Activated T-helper 1 cell treated with anti-CD3 and anti-CD28 coated beads, Interleukin-12 subunit alpha, Interleukin-12 subunit beta, Interleukin-2, Interleukin-4 antibody, amounts not matched to agents 30 ng/mL and 10 ng/mL and 1 ng/mL, durations not matched to agents 14 hours and 24 hours and 36 hours (primary cell): ENCODE measurements at places on chromosomes 13 and 19.

DNA sequence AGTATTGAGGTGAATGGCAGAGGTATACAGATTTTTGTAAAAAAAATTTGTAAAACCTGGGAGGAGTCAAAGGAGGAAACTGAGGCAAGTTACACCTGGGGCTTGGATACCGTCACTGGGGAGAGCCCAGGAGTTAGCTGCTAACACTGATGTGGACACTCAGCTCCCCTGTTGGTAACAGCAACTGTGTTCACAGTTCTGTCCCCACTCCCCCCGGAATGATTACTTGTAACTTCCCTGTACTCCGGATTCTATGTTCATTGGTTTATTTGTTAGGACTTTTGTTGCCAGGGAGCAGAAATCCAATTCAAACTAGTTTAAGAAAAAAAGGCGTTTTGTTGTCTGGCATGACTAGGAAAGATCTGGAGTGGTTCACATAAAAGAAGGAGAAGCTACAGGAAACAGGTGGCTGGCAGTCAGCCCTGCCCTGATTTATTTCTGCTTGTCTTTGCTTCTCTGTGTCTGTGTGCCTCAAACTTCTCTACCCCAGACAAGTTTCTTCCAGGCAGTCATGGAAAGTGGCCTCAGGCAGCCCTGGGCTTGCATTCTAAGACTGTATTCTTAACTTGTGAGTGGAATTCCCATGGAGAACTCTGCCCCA is 2.3 kb upstream of the GPR12 start:
- no peak for DNase-seq

DNA sequence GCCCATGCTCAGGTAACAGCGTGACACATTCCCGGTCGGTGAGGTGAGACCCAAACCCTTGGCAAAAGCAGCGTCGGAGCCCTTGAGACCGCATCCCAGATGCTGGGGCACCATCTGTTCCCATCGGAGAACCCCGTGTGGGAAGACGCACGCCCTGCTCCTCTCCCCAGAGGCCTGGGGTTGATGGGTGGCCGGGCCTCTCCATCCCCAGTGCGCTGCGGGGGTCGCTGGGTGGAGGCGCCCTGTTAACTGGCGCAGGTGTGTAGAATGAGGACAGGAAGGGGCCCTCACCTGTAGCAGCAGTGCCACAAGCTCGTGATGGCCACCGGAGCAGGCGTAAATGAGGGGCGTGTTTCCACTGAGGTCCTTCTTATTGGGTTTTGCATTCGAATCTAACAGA is 24.6 kb downstream of the PDCD5 start:
- DNase-seq: no peak

DNA sequence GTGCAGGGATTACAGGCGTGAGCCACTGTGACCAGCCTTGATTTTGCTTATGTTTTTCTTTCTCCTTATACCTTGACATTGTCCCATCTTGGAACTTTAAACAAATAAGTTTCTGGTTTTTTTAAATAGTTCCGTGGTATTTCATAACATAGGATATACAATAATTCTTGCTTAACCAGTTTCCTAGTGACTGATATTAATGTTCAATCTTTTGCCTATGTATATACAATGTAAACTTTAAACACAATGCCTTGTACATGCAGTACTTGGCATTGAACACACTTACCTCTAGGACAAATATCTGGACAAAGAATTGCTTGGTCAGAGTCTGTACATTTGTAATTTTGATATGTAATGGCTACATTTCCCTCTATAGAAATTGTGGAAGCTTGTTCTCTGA is 24.4 kb upstream of the SPACA4 start:
- DNase-seq: no peak

GRCh38 chr13:105445796-105446195 is 1089.7 kb downstream of the EFNB2 start:
- DNase-seq: no peak

DNA sequence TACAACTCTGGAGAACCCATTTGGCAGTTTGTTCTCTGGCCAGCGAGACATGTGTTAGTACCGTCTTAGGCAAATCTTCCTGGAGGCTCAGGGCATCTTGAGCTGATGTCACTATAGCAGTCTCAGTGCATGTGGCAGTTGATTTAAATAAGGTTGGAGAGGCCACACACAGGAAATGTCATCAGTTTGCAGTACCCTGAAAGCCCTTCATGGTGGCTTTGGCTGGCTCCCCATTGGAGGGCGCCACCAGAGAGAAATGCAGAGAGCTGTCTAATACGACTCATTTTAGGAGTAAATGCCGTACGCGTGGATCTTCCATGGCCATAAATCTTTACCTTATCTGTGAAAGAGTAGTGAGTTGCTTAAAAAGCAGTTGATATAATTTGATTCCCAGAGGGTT is 163.1 kb downstream of the STK24 start:
- no peak for DNase-seq

GRCh38 chr19:24033963-24034342 is 53.0 kb upstream of the ZNF254 start:
- peak; percentile 9 for DNase-seq

- no peak for DNase-seq
Measured at GRCh38 chr19:35913589-35913988, 5.5 kb upstream of the TYROBP start.
